ENCODE measurements at places on chromosomes 6 and 20.
A peak's percentile ranks its signal among the peaks of the same experiment; 100 is the strongest.

GRCh38 chr20:47686545-47686944, 98.7 kb downstream of the SULF2 start:
- peak; percentile 59 for DNase-seq

- no peak for DNase-seq
Observed at GRCh38 chr6:157891544-157892362, 68.7 kb downstream of the SNX9 start.

DNA sequence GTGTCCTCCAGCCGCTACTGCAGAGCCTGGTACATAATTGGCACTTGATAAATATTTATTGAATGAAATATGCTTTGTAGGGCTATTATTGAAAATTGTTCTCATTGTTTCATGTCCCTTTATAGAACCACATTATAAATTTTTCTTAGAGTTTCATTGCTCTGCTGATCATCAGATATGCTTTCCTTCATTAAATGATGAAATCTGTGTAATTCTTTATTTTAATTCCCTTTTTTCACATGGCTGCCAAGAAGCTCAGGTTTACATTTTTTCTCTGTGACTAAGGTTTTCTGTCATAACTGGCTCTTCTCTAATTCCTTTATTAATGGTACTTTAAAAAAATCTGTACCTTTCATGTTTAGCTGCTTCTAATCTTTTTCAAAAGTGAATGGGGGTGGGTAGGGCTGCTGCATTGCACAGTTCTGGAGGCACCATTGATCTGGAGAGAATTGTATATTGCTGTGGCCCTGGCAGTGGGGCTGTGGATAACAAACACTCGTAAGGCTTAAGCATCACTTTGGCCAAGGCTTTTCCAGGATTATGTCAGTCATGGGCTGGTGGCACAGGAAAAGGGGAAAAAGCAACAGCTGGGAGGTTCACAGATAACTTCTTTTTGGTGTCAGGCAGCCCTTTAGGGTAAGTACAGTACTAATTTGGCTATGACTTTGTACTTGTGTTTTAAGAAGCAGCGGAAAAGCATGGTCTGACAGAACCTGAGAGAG, 43.8 kb downstream of the ARFGEF2 start:
- no peak for DNase-seq

- peak; percentile 17 for DNase-seq
Observed at GRCh38 chr6:38517005-38517404, 122.7 kb downstream of the BTBD9 start.

GRCh38 chr20:6467562-6467961, 299.9 kb upstream of the BMP2 start:
- no peak for DNase-seq

- no peak for DNase-seq
Observed at GRCh38 chr6:75551367-75551952, 50.2 kb upstream of the SENP6 start.

- peak; percentile 23 for DNase-seq
Observed at GRCh38 chr20:58889798-58890517, 37.4 kb downstream of the GNAS start.
